ENCODE measurements at places on chromosomes 5 and 9. TPM values are rescaled to one million over a fixed set of nuclear protein-coding genes. Genes with fewer than 3 reads are reported as not detected.
A peak's percentile ranks its signal among the peaks of the same experiment; 100 is the strongest.

- DNase-seq = no peak
Observed at GRCh38 chr9:119360237-119360636, 9.0 kb downstream of the BRINP1 start.

- DNase-seq = no peak
Observed at GRCh38 chr9:97830884-97831829, 21.9 kb upstream of the FOXE1 start.

GRCh38 chr9:34403554-34404380 lies 27.1 kb upstream of the MYORG start:
- DNase-seq = peak; percentile 76

DNA sequence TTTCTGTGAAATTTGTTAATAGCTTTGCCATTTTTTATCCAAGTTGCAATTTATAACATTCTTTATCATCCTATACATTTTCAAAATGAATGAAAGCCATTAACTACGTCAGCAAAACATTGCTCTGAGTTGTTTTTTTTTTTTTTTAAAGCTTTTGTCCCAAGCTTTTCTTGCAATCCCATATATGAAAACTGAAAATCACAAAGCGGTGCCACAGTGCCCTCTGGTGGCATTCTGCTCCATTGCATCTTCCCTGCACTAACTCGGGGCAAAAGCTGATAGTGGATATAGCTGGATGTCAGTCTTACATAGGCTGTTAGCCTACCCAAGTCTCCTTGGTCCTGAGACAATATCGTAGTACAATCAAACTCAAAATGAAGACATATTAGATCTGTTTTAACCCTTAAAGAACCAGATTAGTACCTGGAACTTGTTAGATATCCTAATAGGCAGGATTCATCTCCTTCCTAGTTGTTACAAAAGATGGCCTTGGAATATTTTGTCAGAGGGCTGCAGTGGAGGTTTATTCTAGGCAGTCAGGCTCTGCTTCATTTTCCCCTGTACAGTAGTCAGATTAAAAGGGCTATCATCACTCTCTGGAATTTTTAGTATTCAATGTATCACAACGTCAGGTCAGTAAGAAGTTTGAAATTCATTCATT lies 669.9 kb downstream of the PTPRD start:
- peak; percentile 65 for DNase-seq

- no peak for DNase-seq
Observed at GRCh38 chr9:128333451-128333869, 6.9 kb upstream of the SLC27A4 start.

- no peak for DNase-seq
Observed at GRCh38 chr5:153670101-153670500, 179.6 kb downstream of the GRIA1 start.

- DNase-seq = no peak
Observed at GRCh38 chr5:44888435-44888834, 79.7 kb downstream of the MRPS30 start.

Gene PCDHGA2
- not detected for total RNA-seq
